ENCODE measurements at places on chromosomes 2 and 18.

DNA sequence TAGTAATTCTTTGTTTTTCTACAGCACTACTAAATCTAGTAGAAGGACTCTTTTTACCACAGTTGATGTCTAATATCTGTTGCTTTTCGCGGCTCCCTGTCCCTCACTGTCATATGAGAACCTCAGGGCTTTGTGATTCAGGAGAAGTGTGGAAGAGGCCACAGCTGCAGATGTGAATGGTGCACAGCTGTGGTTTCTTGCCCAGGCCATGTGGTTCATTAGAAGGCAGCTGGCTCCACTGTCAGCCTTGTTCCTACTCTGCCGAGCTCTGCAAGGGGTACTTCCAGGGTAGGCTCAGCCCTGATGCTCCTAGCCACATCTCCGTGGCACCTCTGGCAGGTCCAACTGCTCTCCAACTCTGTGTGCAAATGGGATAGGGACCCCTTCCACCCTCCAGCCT, 83.9 kb downstream of the APOB start:
- DNase-seq = no peak

GRCh38 chr2:31467426-31467825, 52.9 kb upstream of the XDH start:
- no peak for DNase-seq

- no peak for DNase-seq
These were observed 250.8 kb upstream of the PXDN start for GRCh38 chr2:1995081-1995480.

- no peak for DNase-seq
These were observed 259.8 kb downstream of the PHLPP1 start for GRCh38 chr18:62974928-62975675.

DNA sequence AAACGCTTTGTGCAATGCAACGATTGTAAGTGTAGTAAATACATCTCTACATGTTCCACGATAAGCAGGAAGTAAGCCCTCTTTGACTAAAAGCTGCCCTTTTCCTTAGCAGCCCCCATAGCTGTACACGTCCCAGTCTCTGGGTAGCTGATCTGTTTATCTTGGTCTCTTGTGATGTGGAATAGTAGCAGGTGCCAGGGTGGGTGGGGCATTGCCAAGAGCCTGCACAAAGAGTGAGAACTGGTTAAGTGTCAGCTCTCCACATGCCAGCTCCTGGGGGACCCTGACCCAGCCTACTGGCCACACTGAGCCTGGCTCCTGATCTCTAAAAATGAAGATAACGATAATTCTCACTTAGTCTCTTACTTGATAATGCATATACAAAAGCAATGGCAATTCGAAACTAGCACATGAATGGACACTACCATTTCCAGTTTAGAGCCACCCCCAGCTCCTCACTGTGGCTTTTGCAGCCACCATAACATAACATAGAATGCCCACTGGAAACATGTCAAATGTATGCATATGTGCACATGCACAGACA, 92.3 kb downstream of the MYT1L start:
- DNase-seq = no peak

- no peak for DNase-seq
These were observed 163.8 kb downstream of the FAM210A start for GRCh38 chr18:13562494-13563029.

DNA sequence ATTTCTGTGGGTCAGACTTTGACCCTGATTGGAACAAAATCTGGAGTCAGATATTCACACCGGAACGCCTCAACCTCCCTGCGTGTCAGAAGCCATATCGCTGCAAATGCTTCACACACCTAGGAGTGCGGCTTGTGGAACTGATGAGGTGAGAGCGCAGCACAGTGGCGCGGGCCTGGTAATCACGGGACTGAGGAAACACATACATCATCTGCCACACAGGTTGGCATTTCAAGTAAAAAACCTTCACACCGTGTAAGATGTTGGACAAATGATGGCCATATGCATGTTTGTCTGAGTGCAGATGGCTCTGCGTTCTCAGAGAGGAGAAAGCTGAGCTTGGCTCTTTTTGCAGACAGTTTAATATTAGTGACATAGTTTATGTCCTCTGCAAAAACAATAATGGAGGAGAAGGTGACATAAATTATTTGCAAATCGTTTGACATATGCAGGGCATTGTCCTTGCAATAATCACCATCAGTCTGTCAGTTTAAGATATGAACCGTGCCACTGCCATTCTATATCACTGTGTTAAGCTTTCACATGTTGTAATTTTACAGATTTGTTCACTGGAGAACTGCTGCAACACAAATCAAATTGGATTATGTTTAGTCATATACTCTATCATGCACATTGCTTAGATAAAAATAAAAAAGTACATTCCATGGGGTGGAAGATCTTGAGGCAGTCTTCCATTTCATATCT, 101.4 kb downstream of the MTX2 start:
- no peak for DNase-seq

GRCh38 chr2:181372646-181373040, 84.5 kb upstream of the ITGA4 start:
- no peak for DNase-seq

GRCh38 chr18:9993521-9994025, 79.8 kb downstream of the VAPA start:
- DNase-seq = no peak

- DNase-seq = no peak
These were observed 96.3 kb downstream of the NOL4 start for GRCh38 chr18:34128436-34128835.

GRCh38 chr2:241002275-241003046, 4.0 kb downstream of the SNED1 start:
- no peak for DNase-seq

GRCh38 chr2:109450574-109451273, 163.0 kb downstream of the SEPTIN10 start:
- DNase-seq = no peak

DNA sequence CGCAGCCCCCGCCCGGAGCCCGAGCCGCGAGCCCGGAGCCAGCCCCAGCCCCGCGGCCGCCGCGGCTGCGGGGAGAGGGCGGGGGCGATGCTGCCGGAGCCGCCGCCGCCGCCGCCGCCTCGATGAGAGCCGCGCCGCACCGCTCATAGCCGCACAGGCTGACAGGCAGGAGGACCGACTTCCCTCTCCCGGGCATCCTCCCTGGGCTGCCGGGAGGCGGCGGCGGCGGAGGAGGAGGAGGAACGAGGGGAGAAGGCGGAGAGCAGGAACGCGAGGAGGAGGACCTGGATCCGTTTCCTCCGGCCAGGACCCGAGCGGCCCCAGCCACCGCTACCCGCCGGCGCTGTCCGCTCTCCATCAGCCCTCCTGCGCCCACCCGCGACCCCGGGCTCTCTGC, 370 bp downstream of the KLHL29 start:
- no peak for DNase-seq

GRCh38 chr2:68279691-68280090, 27.4 kb upstream of the PPP3R1 start:
- no peak for DNase-seq

- no peak for DNase-seq
These were observed 354.6 kb upstream of the SETBP1 start for GRCh38 chr18:44325903-44326635.

- DNase-seq = no peak
These were observed 84.7 kb downstream of the TCF4 start for GRCh38 chr18:55503167-55503820.

- DNase-seq = no peak
These were observed 29.8 kb downstream of the ALPK2 start for GRCh38 chr18:58599106-58599505.

GRCh38 chr2:169336695-169337094, 25.6 kb downstream of the LRP2 start:
- DNase-seq = no peak

- DNase-seq = no peak
These were observed 16.2 kb upstream of the ZNF512 start for GRCh38 chr2:27566628-27567027.

DNA sequence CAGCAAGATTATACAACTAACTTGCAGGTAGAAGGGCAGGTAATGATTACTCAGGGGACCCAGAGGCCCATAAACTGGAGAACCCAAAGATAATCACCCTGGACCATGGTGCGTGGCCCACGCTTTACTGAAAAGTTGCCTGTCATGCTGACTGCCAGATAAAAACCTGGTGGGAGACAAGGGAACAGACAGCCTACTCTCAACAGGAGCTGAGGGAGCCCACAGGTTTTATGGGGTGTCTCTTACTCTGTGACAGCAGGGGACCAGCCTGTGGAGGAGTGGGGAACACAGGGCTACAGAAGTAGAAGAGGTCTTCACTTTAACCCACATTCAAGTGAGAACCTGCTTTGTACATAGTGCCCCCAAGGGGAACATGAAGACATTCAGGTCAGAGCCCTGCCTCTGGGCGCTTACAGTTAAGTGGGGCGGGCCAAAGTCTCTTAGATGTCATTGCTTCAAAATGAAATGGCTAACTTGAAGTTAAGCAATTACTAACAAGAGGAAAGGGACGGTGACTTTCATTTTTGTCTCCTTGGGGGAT, 60.4 kb downstream of the DHRS9 start:
- no peak for DNase-seq

GRCh38 chr2:236830926-236831325, 254.8 kb upstream of the COPS8 start:
- no peak for DNase-seq

- DNase-seq = no peak
These were observed 12.3 kb upstream of the SPP2 start for GRCh38 chr2:234038076-234038802.
